Sigmoid colon (tissue), 7 donors: ENCODE measurements at places on chromosomes 11 and 22.

DNA sequence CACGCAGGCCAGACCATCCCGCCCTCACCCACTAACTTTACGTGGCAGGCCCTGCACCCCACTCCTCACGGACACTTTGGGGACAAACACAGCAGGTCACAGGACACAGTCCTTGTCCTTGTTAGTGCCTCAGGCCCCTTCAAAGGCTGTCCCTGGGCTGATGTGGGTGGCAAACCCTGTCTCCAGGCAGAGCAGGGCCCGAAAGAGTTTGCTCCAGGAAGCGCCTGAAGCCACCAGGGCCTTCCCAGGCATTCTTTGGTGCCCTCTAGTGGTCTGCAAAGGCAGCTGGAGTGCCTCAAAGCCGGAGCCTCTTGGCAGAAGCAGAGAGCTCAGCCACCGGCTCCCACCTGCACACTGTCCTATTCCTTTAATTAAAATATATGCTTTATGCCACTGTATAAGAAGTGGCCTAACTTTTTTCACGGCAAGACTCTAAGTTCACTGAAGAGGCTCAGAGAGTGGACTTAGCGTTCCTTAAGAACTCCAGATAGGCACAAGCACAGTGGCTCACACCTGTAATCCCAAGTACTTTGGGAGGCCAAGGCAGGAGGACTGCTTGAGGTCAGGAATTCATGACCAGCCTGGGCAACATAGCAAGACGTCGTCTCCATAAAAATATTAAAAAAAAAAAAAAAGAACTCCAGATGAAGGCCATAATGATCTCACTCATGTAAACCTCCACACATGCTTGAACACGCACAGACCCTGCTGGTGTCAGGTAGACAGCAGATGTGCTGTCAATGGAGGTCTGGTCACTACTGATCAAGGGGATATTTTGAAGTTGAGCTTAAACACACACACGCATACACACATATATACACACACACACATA lies 11.1 kb downstream of the TXN2 start:
- peak; percentile 95 for DNase-seq

DNA sequence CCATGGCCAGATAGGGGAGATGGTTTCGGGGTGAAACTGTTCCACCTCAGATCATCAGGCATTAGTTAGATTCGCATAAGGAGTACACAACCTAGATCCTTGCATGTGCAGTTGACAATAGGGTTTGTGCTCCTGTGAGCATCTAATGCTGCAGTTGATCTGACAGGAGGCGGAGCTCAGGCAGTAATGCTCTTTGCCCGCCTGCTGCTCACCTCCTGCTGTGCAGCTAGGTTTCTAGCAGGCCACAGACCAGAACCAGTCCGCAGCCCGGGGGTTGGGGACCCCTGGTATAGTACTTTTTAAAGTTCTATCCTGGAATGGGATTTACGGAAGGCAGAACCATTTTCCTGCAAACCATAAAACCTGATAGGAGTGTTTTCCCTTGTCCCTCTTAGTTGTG lies 54.6 kb downstream of the POLD3 start:
- DNase-seq, result no peak

GRCh38 chr22:43017525-43018460 lies 2.8 kb upstream of the PACSIN2 start:
- no peak for DNase-seq

GRCh38 chr11:126561327-126561893 lies 205.9 kb downstream of the ST3GAL4 start:
- DNase-seq, result no peak

DNA sequence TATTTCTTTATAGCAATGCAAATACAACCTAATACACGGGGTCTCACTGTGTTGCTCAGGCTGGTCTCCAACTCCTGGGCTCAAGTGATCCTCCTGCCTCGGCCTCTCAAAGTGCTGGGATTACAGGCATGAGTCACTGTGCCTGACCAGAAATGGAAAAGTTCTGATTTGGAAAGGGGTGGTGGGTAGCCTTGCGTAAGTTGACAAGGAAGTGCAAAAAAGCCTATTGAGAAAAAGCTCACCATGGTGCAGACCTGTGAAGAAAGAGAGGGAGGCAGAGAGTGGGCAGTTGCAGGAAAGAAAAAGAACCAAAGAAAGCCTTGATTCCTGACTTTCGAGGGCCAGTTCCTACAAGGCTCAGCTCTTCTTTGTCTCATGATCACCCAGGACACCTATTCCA lies 27.1 kb downstream of the AGBL2 start:
- no peak for DNase-seq

DNA sequence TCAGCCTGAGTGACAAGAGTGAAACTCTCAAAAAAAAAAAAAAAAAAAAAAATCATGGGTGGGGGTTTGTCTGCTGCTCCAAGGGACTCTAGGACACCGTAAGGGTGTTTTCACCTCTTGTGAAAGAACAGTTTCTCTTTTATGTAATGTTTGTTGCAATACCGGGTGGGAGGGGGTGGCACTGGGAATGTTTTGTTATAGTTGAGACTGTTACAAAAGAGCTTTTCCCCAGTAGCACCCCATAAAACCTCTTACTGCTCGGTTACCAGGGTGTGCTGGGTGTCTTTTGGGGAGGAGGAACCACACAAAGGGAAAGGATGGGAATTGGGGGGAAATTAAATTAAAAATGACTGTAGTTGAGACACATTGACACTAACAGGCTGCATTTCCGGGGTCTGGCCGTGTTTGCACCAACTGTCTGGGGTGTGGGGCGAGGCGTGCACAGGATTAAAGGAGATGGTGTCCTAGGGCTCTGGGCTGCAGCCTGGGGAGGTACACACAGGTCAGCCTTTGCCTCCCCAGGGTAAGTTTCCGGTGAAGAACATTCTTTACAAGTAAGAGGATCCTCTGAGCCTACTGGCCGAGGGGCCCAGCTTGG lies 1.6 kb downstream of the NFAM1 start:
- no peak for DNase-seq

DNA sequence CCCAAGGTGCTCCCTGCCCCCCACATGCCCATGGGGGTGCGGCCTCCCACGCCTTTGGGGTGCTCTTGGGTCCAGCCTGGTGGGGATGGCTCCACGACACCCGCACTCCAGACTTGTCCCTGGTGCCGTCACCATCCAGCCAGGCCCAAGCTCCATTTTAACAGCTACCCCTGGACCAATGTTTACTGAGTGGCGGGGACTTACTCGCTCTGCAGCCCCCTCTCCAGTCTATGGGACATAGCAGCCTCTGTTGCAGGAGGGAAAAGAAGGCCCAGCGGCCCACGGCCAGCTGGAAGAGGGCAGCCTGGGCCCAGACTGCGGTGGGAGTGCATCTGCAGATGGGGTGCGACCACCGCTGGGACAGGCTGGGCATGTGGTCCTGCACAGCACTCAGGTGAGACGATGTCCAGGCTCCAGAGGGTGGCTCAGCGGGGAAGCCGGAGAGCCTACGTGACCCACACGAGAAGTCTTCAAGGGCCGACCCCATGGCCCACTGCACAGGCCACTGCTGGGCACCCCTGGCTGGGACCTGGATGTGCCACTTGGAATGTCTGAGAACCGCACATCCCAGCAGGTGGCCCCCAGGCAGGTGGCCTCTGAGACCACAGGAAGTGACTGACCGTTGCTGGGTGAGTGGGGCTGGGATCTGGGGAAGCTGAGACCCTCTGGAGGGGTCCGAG lies 18.1 kb downstream of the IL17REL start:
- DNase-seq, result peak; percentile 62

GRCh38 chr11:16606784-16607674 lies 131.4 kb upstream of the C11orf58 start:
- DNase-seq, result peak; percentile 67
